ENCODE measurements at places on chromosomes 5 and 9.

GRCh38 chr5:170640731-170641588, 137.1 kb downstream of the KCNIP1 start:
- DNase-seq: no peak

DNA sequence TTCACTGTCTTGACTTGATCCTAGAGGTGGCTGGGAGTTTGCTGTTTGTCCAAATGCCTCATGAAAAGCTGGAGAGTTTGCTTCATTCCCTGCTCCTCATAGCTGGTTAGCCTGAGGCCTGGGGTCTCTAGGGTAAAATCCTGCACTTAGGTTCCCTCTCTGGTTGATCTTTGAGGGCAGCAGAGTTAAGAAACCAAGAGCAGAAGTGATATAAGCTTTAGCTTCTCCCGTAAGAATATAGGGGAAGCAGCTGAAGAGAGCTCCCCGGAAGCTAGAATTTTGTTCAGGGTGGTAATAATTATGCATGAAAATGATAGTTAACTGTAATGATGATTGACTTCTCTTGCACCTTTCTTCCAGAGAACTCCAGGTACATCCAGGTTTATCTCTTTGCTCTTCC, 1.4 kb downstream of the FAM53C start:
- no peak for DNase-seq

DNA sequence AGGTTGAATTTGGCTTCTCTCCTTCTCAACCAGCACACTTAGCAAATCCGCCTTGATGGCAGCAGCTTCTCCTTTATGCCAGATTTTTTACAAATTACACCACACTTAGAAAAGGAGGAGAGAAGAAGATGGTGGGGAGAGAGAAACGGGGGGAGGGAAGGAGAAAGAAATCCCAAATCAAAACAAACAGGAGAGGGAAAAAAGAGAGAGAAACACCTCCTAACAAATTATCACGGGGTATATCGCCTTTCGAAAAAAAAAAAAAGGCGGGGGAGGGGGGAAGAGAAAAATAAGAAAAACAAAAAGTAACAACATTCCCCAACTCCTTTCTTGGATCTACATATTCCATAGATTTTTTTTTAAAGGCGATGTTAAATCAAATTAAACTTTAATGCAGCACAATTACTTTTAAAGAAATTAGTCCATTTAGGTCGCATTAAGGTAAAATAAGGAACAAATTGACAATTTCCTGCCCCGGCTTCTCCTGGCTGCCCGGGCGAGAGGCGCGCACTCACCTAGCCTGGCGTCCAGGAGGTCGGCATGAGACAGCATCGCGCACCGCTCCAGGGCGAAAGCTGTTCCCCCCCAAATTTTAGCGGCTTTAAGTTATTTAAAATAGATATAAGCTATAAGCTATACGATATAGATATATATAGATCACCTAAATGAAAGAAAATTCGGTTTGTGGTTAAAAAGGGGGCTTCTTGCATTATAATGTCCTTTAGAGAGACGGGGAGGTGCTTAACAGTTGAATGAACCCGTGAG, at the start of gene OTP:
Gene OTP (minus strand): TSS at position 716 of the 765 bp plus-strand sequence. CDS start 164 bp downstream, at position 552.
- no peak for DNase-seq

- no peak for DNase-seq
Observed at GRCh38 chr5:148965511-148966265, 97.2 kb downstream of the SH3TC2 start.

DNA sequence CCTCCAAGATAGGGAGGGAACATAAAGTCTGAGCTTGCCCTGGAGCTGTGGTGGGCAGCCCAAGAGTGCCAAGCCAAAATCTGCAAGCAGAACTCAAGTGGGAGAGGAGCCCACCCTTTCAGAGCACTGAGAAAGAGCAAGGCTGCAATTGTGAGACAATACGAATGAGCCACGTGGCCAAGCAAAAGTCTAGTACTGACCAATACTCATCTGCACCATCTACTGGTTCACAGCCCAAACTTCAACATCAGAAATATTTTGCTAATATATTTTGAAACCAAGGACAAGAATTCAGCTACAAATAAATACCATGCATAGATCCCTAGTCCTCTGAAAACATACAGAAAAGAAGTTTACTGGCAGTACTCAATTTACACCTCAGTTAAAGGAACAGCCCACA, 696.2 kb upstream of the COX7C start:
- no peak for DNase-seq

GRCh38 chr9:81393985-81394811, 295.1 kb downstream of the TLE1 start:
- DNase-seq: no peak

- DNase-seq: no peak
Observed at GRCh38 chr9:33787839-33788238, 7.5 kb upstream of the PRSS3 start.

DNA sequence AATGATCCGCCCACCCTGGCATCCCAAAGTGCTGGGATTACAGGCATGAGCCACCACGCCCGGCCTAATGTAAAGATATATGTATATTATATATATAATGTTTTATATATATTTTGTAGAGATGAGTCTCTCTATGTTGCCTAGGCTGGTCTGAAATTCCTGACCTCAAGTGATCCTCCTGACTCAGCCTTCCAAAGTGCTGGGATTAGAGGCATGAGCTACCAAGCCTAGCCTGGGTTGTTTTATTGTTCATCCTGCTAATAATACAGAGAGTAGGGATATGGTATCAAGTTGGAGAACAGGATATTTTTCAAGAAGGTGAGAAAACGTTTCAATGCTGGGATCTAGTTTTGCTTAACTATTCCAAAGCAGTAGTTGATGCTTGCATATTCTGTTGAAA, 2.9 kb downstream of the SEC24A start:
- DNase-seq: no peak

DNA sequence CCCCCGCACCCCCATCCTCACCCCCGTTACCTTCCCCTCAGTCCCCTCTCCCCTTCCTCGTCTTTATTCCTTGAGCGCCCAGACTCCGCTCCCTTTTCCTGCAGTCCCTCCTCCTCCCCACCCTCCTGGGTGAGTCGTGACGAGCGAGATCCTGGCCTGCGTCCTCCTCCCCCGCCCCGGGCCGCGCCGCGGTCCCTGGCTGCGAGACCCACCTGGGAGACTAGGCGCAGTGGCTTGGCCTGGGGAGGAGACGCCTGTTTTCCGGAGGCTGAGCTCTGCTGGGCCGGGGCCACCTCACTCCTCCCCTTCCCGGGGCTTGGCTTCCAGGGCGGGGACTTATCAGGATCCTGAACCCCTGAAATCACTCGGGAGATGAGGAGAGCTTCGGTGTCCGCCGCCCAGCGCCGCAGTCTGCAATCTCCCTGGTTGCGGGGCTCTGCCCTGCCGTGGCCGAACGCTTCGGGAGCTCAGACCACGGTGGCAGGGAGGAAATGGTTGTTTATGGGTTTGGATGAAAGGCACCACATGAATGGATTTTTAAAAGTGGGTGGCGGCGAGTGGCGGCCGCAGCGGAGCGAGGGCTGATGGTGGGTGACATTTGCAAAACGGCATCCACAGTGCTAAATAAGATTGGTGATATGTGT, 984 bp downstream of the STXBP1 start:
- DNase-seq: peak; percentile 16

- DNase-seq: no peak
Observed at GRCh38 chr5:6989230-6989629, 276.0 kb downstream of the TENT4A start.

DNA sequence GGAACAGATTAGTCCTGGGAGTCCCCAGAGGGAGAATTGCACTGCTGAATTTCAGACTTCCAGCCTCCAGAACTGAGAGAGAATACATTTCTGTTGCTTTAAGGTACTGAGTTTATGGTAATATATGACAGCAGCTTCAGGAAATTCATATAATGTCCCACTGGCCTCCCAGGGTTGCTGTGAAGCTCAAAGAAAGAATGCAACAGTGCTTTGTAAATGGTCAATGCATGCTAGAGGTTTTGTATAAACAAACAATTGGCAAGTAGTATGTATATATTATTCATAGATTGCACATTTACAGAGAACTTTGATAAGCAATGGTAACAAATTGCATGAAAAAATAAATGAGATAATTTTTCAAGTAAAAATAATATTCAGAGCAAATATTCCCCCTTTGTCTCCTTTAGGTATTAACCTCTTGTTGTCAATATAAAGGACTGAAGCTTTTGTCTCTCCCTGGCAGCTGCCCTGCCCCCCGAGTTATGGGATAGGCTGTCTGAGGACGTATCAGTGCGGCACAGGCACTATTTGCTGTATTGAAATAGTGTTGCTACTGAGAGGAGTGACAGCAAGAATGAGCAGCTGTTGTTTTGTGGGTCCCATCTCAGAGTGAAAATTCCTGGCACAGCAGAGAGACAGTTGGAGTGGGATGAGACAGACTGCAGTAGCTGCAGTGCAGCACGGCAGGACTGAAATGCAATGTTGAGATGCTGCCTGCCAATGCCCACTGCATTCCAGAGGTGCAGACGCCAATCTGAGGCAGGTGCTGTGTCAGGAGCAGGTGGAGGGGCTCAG, 194.2 kb upstream of the GLRA1 start:
- no peak for DNase-seq

GRCh38 chr5:177491429-177491945, 5.9 kb downstream of the PDLIM7 start:
- no peak for DNase-seq

GRCh38 chr9:25350011-25350410, 328.2 kb downstream of the TUSC1 start:
- DNase-seq: no peak

- no peak for DNase-seq
Observed at GRCh38 chr9:89791754-89792153, 186.9 kb downstream of the GADD45G start.

DNA sequence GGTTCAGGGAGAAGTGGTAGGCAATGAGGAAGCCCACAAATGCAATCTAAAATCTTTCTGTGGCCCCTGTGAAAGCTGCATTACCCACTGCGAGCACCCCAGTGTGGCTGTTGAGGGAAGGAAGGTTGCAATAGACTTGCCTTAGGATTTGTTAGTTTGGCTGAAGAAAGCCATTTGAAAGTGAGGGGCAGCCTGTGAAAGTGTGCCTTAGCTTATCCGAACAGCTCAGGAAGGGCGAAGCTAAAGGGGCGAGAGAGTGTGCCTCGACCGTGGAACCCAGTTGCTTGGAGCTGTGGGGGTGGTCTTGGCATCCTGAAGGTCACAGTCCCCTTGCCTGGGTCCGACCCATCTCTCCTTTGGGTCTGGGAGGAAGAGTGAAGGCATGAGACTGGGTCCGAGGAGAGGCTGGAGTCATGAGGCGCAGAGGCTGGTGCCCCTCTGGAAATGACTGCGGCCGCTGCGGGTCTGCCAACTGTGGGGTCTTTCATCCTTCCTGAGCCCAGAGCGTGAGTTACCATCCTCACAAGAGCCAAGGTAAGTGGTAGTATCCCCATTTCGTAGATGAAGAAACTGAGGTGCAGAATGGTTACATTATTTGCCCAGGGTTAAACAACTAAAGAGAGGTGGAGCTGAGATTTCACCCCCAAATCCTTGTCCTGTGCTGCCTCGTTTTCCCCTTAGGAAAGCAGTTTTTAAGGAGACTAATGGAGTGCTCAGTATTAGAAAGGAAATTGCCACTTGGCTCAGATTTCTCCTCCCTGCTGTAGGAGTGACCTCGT, 24.4 kb downstream of the SLC25A25 start:
- DNase-seq: no peak

GRCh38 chr9:98795970-98796363, 388 bp downstream of the ANKS6 start:
- DNase-seq: no peak

- DNase-seq: no peak
Observed at GRCh38 chr9:121192518-121192917, 9.2 kb downstream of the RAB14 start.

DNA sequence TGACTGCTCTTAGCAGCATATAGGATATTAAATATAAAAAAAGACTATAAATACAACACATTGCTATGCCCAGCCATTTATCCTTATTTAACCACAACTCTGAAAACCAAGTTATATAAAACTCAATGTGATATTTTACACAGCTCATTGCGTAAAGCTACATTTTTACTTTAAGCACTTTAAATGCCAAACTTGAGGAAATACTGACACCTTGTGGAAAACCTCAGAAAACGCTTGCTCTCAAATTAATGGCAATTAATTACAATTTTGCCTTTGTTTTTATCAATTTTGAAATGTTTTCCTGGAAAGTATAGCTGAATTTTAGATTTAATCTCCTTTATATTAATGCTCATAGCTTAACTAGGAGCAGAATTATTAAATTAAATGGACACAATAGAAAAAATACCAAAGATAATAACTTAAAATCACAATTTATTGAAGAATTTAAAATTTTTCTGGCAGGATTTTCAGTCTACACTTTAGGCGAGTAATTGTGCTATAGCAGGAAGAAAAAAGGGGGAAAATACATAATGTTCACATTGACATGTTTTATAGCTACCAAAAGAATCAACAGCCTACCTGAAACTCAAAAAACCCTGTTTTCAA, 25.2 kb upstream of the PLAC8L1 start:
- DNase-seq: no peak

GRCh38 chr5:54311176-54311677, 854 bp upstream of the ARL15 start:
- no peak for DNase-seq

GRCh38 chr5:103408408-103408807, 149.8 kb downstream of the MACIR start:
- no peak for DNase-seq

DNA sequence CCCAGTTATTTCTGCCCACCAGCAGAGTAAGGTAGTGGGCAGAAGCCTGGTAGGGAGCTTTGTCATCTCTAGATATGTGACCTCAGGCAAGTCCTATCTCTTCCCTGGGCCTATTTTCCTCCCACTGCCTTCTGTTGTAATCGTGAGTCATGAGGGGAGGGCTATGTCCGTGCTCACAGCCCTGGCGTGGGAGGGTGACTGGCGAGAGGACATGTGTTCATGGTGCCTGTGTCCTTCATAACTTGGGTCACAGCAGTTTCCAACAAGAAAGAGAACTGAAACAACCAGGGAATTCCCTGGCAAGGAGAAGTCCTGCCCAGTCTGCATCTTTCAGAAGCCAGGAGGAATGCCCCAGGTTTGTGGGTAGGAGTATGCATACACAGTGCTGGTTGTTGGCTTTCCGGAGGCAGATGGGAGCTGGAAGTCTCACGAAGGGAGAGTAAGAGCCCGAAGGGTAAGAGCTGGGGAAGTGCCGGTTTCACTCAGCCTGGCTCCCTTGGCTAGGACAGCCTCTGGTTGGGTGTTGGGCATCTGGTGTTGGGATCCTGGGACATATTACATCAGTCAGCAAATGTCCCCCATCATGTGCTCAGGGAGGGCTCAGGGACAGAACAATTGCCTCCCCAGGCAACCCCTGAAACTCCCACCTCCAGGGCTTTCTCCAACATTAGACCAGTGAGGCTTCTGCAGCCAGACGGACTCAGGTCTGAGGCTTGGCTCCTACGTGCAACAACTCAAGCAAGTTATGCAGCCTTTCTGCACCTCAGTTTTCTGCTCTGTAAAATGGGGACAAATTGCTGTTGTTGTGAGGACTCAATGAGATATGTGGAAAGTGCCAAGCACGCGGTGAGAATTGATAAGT, 4.3 kb upstream of the TIFAB start:
- DNase-seq: no peak

Data from amygdala (tissue), 56 donors.